Fibroblast of villous mesenchyme (primary cell): ENCODE measurements at places on chromosomes 1 and 21. TPM values are rescaled to one million over a fixed set of nuclear protein-coding genes. Genes with fewer than 3 reads are reported as not detected.

CD48 gene
- total RNA-seq = not detected in 2 replicates

DNAJC6 gene
- 12.2 and 24.6 TPM in 2 replicates for total RNA-seq

NPHS2 gene
- not detected in 2 replicates for total RNA-seq

PDE9A gene
- total RNA-seq = 3.9 and 9.5 TPM in 2 replicates

TFF1 gene
- not detected in 2 replicates for total RNA-seq
